Activated CD8-positive, alpha-beta memory T cell treated with anti-CD3 and anti-CD28 coated beads for 1 hour (primary cell): ENCODE measurements at places on chromosomes 5 and 9.

- DNase-seq, result no peak
These were observed 39.2 kb downstream of the ADAMTS19 start for GRCh38 chr5:129499208-129499852.

DNA sequence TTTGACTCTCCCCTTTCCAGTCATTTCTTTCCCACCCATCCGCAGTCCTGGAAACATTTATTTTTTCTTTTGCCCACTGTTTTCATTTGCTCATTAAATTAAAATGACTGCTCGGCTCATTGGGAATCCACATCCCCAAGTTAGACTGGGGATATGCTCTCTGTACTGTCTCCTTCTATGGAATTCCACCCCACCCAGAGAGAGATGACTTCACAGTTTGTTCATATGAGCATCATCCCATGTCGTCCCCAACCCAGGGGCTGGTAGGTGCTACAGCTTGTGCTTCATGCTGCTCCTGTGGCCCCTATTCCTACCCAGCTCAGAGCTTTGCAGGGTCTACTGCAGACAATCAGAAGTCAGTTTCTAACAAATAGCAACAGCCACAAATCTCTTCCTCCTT is 16.5 kb upstream of the RARS1 start:
- no peak for DNase-seq

GRCh38 chr9:27654629-27655285 is 81.5 kb upstream of the C9orf72 start:
- DNase-seq, result no peak

DNA sequence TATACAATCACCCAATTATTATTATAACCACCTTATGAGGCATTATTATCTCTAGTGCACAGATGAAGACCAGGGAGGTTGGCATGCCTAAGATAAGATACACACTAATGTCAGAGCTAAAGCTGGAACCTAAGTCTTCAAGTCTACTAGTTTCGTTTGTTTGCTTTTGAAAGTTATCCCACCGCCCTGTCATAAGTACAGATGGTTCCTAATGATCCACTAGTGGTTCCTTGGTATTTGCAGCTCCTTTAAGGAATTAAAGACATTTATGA is 14.1 kb downstream of the NDUFA8 start:
- no peak for DNase-seq

GRCh38 chr5:58731641-58732040 is 148.8 kb downstream of the RAB3C start:
- DNase-seq, result no peak

GRCh38 chr5:149289301-149289700 is 17.6 kb downstream of the AFAP1L1 start:
- no peak for DNase-seq

DNA sequence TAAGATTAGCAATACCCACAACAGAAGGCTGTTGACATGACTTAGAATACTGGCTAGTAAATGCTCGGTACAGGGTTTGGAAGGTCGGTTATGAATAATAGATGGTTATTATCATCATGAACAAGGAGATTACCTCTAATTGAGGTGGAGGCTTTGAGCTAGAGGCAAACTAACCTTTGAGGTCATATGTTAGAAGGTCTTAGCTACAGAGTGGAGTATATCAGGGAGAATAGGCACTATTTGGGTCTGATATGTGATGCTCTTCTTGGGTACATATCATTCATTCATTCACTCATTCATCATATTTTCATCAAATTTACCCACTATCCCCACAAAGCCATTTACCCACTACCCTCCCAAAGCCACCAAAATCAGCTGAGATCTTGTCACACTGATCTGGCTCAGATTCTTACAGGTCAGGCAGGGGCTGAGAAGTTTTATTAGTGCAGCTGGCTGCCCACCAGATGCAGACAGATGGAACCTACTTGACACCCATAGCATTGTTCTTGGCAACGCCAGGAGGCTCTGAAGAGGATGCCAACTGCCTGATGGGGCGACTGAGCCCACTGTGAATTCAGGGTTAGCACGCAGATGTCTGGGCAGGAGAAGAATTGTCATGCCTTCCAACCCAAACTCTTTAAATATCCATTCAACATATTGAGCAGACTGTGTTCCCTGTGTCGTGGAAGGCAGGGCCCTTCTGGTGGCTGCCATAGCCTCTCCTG is 90.2 kb upstream of the SH3PXD2B start:
- no peak for DNase-seq

DNA sequence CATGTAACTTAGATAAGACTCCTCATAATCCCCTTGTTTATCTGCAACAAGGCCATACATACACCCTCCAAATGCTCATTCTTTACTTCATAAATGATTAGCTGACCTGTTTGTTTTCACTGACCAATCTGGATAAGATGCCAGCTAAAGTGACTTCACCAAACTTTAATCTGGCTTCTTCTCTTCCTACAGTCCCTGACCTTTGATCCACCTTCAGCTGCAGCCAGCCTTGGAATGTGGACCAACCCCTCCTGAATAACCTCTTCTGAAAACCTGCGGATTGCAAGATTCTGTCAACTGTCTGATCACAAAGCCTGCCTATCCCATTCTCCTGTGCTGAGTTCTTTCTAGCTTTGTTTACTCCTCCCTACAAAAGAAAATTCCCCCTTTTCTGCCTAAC is 476.8 kb downstream of the LRRC70 start:
- no peak for DNase-seq

DNA sequence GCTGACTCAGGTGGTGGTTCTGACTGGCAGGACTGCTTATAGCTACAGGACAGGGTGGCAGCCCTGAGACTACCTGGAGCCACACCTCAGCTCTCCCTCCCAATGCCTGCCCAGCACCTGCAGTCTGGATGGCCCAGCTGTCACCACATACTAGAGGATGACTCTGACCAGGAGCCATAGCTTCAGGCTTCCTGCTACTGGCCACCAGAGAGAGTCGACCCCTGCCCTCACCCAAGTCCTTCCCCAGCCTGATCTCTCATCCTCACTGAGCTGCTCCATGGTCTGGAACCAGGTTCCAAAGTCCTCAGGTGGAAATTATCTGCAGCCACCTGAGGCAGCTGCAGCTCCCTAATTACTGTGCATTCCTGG is 25.6 kb upstream of the TDRD7 start:
- no peak for DNase-seq

DNA sequence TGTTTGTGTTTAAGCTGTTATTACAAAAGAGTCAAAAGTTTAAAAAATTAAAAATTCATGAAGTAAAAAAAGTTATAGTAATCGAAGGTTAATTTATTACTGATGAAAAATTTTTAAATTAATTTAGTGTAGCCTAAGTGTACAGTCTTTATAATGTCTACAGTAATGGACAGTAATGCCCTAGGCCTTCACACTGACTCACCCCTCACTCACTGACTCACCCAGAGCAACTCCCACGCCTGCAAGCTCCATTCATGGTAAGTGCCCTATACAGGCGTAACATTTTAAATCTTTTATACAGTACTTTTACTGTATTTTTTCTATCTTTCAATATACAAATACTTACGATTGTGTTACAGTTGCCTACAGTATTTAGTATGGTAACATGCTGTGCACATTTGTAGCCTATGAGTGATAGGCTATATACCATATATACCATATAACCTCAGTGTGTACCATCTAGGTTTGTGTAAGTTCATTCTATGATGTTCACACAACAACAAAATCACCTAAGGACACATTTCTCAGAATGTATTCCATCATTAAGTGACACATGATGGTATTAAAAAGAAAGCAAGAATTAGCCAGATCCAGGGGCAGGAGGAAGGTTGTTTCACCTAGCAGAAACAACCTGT is 40.1 kb downstream of the DCAF10 start:
- DNase-seq, result no peak
